ENCODE measurements at places on chromosomes 12 and 14.

GRCh38 chr12:44640427-44641190 lies 235.5 kb downstream of the NELL2 start:
- DNase-seq, result no peak

DNA sequence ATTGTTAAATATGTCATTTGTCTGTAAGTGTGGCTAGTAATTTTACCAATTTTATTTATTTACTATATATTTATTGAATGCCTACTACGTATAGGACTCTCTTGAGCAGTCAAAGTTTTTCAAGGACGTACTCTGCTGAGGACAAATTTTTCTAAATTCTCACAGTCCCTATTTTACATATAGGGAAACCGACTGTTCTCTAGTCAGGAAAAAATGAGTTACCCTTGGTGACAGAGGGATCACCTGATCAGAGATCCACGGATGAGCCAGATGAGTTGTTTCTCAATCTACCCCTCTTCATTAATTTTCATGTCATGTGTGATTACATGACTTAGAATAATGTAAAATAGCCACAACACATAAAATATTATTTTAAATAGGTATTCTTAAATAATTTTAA lies 96.2 kb upstream of the SLC38A2 start:
- no peak for DNase-seq

DNA sequence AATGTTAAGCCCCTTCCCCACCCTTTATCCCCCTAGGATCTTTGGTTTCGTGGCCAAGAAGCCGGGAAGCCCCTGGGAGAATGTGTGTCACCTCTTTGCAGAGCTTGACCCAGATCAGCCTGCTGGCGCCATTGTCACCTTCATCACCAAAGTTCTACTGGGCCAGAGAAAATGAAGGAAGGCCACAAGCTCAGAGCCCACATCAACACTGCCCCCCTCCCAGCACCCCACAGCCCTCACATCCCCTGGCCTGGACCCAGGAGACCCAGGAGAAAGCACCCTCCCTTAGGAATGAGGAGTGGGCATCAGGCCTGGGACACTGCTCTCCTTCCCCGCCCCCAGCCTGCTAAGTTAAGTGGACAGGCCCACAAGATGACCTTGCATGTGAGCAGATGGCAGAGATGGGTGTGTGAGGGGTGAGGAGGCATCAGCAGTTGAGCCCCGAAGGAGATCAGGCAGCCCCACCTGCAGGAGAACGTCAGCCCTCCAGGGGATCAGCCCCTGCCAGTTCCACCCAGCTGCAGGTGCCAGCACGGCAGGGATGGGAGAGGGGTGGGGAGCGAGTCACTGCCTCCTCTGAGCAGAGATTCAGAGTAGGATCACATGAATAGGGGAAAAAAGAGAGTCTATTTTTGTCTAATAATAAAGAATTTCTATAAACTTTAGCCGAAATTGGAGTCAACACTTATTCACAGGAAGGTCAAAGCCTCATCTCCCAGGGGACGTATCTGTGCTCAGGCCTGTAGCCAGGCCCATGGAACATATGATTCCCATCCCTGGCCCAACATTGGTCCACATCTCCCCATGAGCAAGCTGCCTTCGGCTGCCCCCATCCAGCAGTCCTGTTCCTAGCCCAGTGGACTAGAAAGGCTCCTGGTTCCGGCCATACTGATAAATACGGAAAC lies 14.1 kb downstream of the TNS2 start:
- DNase-seq, result no peak

DNA sequence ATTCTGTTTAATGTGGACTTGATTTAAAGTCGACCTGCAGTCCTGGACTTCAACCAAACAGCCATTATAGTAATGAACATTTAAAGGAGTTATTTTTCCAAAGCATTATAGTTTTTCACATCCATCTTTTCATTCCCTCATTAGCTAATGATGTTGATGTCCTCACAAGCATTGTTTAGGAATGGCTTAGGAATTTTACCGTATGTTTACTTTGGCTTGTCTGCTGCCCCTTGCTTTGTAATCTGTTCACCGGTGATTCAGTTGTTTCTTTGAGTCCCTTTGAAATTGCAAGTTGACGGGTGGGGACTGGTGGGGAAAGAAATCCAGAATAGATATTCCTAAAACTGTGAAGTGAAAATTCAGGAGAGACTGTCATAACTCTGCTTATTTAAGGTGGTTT lies 25.4 kb downstream of the PRKCH start:
- DNase-seq, result no peak

DNA sequence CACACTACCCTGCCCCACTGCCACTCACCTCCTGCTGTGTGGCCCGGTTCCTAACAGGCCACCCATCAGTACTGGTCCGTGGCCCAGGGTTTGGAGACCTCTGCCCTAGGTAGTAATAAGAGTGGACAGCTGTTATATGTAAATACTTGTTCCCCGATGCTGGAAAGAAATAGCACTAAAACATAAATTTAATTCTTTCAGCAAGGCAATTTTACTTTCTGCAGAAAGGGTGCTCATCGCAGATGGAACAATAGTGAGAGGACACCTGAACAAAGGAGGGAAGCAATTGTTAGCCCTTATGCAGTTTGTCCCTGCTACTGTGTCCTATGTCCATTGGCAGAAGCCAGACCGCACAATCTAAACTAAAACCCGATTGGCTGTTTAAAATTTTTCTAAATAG lies 5.9 kb upstream of the CYP46A1 start:
- no peak for DNase-seq

GRCh38 chr14:95226801-95227200 lies 69.5 kb upstream of the DICER1 start:
- DNase-seq, result no peak

DNA sequence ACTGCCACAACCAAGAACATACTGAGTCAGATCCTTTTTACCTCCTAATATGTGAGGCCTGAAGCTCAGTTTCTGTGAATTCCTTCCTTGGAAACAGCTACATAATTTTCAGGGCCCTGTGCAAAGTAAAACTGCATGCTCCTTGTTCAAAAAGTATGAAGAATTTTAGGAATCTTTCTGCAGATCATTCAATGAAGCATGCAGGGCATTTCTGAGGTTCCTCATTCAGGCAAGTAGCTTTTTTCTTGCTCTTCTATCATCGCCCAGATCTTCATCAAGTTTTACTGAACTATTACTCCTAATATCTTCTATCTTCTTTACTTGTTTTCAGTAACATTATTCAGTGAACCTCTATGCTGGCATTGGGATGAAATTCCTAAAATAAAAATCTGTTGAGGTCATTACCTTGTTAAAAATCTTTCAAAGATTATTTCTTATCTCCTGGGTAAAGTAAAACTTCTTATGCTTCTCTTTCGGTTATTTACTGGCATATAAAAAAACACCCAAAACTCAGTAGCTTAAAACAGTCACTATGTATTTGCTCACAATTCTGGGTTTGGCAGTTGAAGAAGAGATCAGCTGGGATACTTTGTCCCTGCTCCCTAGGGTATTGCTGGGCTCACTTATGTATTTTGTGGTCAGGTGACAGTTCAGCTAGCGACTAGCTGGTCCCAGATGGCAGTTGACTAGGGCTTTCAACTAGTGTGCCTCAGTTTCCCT lies 42.6 kb upstream of the KRR1 start:
- no peak for DNase-seq

GRCh38 chr12:117134059-117134458 lies 34.8 kb upstream of the TESC start:
- no peak for DNase-seq

GRCh38 chr12:110762891-110763290 lies 20.2 kb upstream of the PPP1CC start:
- no peak for DNase-seq

GRCh38 chr12:96321941-96322340 lies 78.3 kb downstream of the CDK17 start:
- no peak for DNase-seq

DNA sequence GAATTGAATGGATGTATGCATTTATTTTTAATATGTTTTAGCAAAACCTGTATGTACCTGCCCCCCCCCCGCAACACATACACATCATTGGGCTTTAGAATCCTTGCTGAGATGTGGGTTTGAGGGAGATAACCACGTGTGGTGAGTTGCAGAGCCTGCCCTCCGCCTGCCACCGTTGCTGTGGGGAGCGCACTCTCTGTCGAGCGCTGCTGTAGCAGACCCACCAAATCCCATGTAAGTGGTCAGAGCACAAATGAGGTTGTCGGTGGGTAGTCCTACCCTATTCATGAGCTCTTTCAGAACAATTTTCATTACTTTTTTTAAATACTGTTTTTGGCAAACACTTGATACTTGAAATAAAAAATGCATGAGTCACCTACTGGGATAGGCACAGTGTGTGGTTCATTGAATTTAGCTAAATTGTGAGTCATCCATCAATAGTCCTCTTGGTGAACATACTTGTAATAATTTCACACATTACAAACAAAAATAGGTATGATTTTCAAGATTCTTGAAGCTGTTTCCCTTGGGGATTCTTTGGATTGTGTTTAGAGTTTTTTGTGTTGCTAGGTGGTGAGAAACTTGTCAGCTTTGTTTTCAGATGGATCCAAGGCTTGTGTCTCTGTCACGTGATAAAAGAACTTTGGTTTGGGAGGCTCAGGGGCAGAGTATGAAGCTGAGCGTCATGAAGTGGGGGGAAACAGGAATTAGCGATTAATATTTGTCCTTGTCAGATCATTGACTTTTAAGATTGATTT lies 107.6 kb downstream of the PTCSC3 start:
- peak; percentile 87 for DNase-seq

DNA sequence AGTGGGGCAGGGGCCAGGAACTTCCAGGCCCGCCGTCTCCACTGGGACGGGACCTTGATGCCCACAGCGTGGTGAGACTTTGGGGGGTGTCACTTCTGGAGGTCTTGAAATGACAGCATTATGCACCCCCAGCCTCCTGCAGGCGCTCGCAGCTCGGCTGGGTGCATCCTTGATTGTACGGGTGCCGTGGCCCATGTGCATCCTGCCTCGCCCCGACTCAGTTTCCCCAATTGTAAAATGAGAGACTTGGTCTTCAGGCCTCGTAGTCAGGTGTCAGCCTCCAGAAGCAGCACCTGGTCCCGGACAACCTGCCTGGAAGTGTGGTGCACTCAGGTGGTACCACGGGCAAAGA lies 8.9 kb upstream of the PUS1 start:
- DNase-seq, result no peak

GRCh38 chr12:39813776-39814175 lies 194.2 kb upstream of the ABCD2 start:
- no peak for DNase-seq

- DNase-seq, result peak; percentile 50
Observed at GRCh38 chr14:86510491-86510890, 980.5 kb downstream of the FLRT2 start.

- no peak for DNase-seq
Observed at GRCh38 chr14:81235096-81235495, 14.3 kb upstream of the GTF2A1 start.

DNA sequence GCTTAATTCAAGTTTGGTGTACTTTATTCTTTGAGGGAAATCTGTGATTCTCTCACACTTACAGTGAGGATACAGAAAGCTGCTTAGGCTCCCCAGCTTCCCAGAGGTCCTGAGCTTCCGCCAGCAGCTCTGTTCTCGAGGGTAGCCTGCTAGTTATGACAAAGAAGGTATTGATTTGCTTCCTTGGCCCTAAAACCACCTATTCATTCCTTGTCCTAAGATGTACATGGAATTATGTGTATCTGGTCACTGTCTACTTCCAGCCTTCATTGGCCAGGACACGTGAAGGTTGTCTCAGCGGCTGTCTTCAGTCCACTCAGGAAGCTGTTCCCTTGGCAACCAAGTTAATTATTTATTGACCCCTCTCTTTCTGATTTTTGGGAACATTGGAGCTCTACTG lies 55.7 kb downstream of the GALNT8 start:
- no peak for DNase-seq

GRCh38 chr12:27523305-27523641 lies 733 bp upstream of the PPFIBP1 start:
- DNase-seq, result no peak

DNA sequence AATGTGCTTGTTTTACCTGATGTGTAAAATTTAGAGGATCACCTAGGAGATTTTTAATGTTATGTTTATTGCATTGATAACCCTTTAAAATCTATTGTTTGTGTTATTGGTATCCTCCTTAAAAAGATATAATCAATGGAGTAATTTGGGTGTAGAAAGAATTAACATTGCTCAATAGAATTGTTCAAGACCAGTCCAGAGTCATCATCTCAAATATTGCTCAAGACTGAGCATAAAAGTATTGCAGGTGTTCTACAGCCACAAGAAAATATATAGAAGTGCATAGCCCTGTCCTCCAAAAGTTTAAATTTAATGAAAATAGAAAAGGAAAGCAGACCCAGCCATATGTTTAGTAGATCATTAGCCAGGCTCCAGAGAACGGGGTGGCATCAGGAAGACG lies 102.5 kb upstream of the ARID2 start:
- no peak for DNase-seq

DNA sequence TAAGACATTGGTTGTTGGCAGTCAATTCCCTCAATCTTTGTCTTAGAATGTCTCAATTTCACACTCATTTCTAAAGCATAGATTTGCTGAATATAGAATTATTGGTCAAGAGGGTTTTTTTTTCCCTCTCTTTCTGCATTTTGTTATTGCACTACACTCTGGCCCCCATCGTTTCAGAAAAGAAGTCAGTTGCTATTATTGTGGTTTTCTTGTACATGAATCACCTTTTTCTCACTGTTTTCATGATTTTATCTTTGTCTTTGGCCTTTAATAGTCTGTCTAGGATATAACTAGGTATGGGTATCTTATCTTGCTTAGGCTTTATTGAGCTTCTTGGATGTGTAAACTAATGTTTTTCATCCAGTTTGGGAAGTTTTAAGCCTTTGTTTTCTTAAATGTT lies 194.3 kb upstream of the DAAM1 start:
- DNase-seq, result no peak

- DNase-seq, result no peak
Observed at GRCh38 chr14:99286761-99287160, 14.8 kb upstream of the BCL11B start.

GRCh38 chr14:79090641-79091180 lies 920.5 kb downstream of the NRXN3 start:
- no peak for DNase-seq

- no peak for DNase-seq
Observed at GRCh38 chr12:112810235-112810917, 18.8 kb downstream of the RPH3A start.

GRCh38 chr12:47870175-47870781 lies 34.5 kb downstream of the VDR start:
- no peak for DNase-seq

DNA sequence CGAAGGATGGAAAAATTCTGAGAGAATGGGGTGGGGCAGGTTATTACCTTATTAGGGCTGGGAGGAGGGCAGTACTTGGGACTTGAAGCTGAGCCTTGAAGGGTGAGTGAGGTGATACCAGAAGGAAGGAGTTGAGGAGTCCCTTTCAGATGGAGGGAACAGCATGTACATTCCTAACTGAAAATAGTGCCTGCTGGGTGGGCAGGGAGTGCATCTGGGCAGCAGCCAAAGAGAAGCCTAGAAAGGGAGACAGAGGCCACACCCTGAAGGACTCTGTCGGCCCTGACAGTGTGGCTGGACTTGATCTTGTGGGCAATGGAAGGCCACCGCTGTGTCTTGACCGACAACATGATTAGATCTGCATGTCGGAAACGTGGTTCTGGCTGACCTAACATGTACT lies 147.6 kb downstream of the NDUFA12 start:
- DNase-seq, result no peak

DNA sequence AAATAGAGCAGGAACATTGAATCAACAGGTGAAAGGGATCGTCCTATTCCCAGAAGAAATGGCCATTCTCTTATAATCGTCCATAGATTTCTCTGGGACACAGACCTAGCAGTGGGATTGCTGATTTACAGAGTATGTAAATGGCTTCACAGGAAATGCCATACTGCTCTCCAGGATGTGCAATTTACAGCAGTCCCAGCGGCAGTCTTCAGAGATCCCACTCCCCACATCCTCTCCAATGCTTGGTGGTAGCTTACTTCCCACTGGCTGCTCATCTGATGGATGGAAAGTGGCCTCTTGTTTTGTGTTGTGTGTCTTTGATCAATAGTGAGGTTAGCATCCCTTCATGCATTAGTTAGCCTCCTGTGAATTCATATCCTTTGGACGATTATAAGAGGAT lies 58.1 kb upstream of the PRMT8 start:
- no peak for DNase-seq

All from astrocyte of the cerebellum (primary cell).